ENCODE measurements at places on chromosomes 3 and 15. TPM values are rescaled to one million over a fixed set of nuclear protein-coding genes. Genes with fewer than 3 reads are reported as not detected.

GRCh38 chr3:111589303-111590142 is 5.6 kb downstream of the ZBED2 start:
- DNase-seq = no peak

The TMEM212 gene
- not detected for total RNA-seq

The CCR1 gene
- total RNA-seq = 3.0 TPM

DNA sequence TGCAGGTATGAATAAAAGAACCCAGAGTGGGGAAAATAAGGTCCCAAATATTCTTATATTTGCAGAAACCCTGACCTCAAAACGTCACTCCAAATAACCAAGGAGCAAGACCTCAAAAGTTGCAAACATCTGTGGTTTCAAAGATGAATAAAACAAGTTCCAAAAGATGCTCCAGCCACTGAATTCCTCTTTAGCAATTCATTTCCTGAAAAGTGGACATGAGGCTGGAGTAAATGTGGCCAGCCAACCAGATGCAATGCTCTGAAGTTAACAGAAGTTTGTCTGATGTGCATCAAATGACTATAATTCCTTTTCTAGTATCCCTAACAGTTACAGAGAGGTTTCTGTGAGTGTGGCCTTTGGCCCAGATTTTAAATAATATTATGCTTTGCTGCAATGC is 71.2 kb upstream of the WNT5A start:
- DNase-seq = no peak

The SPSB4 gene
- total RNA-seq = 3.5 TPM

The GALNT15 gene
- 62.6 TPM for total RNA-seq

DNA sequence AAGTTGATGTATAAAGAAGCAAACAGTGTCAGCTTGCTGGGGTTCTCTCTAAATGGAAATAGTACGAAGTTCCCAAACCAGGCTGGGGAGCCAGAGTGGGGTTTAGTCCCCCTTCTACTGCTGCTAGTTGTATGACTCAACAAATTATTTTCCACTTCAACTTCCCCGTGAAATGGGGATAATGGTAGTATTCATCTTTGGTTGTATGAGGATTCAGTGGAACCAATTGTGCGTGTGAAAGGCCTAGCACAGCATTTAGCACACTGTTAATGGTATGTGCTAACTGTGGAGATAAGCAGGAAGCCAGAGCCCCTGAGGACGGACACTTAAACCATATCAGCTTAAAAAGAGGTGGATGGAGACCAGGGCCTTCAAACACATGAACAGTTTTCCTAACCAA is 4.2 kb downstream of the SORD start:
- DNase-seq = no peak

- no peak for DNase-seq
Measured at GRCh38 chr15:49823987-49824774, 203.3 kb downstream of the DTWD1 start.

DNA sequence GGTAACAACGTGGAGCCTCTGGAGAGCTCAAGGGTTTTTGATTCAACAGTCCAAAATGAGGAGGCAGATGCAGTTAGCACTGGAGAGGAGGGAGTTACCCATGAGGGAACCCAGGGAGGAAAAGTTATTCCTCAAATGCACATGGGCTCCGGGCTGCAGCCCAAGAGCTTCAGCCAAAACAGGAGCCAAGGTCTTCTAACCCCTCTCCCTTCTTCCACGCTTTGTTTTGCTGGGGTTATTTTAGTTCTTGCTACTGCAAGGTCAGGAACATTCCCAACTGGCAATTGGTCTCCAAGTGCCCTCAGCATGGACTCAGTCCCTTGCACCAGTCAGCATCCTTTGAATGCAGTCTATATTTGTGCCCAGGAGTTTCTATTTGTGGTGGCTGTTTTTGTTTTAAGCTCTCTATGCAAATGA is 90.0 kb downstream of the TGFBR2 start:
- no peak for DNase-seq

The WDR72 gene
- total RNA-seq = not detected

The RAB43 gene
- total RNA-seq = 13.4 TPM

The REC114 gene
- not detected for total RNA-seq

The UROC1 gene
- total RNA-seq = 0.36 TPM

GRCh38 chr3:107344722-107345121 is 32.5 kb upstream of the CCDC54 start:
- no peak for DNase-seq

DNA sequence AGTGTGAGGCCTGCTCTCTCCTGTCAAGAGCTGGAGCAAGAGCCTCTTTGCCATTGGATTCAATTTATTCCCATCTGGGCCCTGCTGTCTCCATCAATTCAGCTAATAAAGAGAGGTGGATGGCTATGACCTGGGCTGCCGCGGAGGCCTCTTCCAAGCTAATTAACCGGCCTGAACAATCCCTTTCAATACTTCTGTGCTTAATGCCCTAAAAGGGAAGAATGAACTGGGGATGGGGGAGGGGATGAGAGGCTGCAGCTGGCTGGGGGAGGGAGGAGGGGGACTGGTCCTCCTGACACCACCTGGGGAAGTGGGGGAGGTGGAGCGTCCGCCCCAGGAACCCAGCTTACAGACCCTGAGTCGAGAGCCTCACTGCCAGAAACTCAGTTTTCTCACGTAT is 33.4 kb upstream of the PRR23E start:
- DNase-seq = no peak

DNA sequence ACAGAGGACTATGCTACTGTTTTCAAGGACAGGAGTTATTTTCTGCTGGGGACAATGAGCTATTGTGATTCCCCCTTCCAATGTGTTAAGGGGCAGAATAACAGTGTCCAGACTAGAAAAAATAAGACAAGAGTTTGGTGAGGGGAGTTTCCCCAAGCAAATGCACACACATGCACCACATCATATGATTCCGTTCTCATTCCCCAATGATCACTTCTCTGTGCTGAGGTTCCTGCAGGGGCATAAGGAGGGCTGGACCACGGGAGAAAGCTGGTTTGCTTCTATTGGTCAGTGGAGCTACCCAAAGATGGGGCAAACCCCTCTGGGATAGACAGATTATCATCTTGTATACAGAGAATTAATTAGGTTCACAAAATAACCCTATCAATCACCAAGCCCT is 80.6 kb downstream of the RBPMS2 start:
- DNase-seq = no peak

The STAC gene
- total RNA-seq = not detected

The GRAMD2A gene
- total RNA-seq = 6.3 TPM

DNA sequence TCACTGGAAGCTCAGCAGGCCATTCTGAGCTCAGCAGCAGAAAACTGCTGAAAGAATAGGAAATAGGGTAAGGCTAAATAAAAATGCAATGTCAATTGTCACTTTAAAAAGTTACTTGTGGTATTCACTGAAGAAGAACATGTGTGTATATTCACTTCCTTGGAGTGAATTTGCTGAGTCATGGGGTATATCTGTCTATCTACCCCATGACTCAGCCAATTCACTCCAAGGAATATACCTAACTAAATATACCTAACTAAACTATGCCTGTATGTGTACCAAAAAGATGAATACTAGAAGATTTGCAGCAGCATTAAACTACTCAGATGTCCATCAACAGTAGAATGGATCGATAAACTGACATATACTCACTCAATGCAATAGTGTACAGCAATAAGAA is 69.5 kb upstream of the KCNAB1 start:
- no peak for DNase-seq

The CIDEC gene
- not detected for total RNA-seq

- DNase-seq = no peak
Measured at GRCh38 chr15:60399931-60400330, 2.1 kb upstream of the ANXA2 start.

DNA sequence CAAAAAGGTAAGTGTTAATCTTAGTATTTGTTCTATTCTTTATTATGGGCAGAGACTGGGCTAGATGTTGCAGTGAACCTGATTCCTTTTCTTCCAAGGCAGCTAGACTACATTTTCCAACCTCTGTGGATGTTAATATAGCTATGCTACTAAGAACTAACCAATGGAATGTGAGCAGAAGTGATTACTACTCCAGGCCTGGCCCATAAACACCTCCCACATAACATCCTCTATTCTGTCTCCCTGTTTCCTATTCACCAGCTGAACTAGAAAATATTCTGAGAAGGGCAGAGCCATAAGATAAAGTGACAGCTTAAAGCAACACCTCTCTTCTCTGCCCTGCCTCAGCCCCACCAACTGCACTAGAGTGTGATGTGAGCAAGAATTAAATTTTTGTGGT is 29.4 kb downstream of the CD200R1L start:
- no peak for DNase-seq

GRCh38 chr3:69994919-69995318 is 4.6 kb upstream of the SAMMSON start:
- no peak for DNase-seq

GRCh38 chr3:126263539-126263938 is 83.2 kb upstream of the ALDH1L1 start:
- DNase-seq = no peak

The RTP3 gene
- not detected for total RNA-seq

DNA sequence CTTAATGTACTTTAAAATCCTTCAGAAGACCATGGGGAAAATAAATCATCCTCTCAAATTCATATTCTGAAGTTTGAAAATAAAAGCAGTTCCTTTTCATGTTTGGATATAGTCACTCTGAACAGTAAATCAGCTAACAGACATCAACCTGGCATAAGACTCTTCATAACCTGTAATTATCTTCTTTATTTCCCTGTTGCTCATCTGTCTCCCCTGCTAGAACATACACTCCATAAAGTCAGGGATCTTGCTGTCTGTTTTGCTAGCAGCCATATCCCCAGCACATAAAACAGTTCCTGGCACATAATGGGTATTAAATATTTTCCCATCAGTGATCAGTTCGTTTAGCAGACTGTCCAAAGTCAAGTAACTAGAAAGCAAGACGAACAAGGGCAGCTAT is 11.2 kb downstream of the VGLL4 start:
- DNase-seq = no peak

DNA sequence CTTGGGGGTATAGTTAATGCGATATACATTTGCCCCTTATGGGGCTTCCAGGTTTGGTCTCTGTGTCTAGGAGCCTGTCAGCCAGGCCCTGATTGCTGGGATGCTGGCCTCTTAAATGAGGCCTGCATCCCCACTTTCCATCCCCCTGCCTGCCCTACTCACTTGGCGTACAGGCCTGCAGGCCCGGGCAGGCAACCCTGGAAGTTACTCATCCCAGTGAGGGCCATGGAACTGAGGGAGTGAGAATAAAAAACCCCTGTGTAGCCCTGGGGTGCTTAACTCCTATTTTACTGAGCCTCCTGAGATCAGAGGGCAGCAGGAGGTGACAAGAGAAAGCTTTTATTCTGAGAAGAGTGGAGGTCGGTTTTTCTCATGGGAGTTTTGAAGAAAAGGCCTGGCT is 2.0 kb downstream of the DISP2 start:
- DNase-seq = no peak

DNA sequence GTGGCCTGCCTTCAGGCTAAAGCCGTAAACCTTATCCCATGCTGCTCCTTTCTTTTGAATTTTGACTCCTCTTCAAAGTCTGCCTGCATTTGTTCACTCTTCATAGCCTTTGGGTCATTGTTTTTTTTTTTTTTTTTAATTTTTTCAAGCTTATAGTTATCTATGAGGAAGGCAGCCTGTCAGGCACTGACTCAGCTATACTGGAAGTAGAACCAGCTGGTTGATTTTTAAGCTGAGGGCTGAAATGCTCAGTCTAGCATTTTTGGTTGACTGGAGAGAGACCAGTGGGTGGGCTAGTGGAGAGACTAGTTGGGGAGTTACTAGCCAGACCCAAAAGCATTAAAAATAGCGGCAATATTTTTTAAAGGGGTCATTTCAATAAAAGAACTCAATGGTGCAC is 44.1 kb downstream of the C3orf20 start:
- DNase-seq = no peak

DNA sequence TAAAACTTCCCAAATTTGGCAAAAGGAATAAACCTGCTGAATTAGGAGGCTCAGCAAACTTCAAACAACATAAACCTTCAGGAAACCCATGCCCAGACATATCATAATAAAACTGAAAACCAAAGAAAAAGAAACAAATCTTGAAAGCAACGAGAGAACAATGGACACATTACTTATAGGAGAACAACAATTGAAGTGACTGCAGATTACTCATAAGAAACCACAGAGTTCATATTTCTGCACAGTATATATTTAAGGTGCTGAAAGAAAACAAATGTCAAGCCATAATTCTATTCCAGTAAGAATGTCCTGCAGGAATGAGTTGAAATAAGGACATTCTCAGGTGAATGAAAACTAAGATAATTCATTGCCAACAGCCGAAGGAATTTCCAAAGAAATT is 80.8 kb upstream of the PROK2 start:
- DNase-seq = no peak

DNA sequence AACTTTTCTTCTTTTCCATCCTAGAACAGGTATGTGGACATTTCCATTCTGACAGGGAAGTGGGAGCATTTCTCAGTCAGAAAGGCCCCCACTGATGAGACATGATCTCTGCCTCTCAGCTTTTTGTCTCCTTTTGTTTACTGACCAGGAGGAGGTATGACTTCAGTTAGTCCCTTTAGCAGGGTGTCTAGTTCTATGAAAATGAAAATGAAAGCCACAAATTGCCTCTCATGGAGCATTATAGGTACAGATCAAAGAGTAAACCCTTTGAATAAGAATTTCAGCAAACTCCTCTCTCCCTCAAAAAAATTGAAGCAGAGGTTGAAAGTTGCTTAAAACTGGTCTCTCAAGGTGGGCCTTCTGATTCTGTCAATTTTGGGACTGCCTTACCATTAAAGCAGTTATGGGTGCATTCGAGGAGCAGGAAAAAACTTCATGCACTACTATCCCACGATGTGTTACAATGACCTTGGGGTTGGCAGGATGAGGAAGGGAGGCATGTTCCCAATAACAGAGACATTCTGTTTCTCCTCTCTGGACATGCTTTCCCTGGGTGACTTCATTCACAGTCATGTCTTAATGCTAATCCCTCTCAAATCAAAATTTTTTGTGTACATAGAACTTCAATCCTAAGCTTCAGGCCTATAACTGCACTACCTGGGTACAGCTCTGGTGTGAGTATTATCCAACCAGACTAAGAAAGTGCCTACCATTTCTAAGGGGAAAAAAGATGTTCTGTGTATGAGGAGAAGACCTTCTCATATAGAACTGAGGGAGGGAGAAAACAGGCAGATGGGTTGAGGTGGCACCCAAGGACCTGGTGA is 50.6 kb upstream of the TBC1D23 start:
- DNase-seq = no peak

The SMARCC1 gene
- 58.1 TPM for total RNA-seq

- no peak for DNase-seq
Measured at GRCh38 chr3:161673866-161674265, 177.3 kb downstream of the OTOL1 start.

Measured in dorsolateral prefrontal cortex (tissue), 122 donors.